ENCODE measurements at places on chromosomes 3 and 15. TPM values are rescaled to one million over a fixed set of nuclear protein-coding genes. Genes with fewer than 3 reads are reported as not detected.

GRCh38 chr3:50630877-50631276, 13.9 kb downstream of the MAPKAPK3 start:
- H3K4me3 ChIP-seq: no peak overlapping the region
- no peak overlapping the region for H3K27ac ChIP-seq
- no peaks in the 10 kb centered on the region for H3K27me3 ChIP-seq
- no peaks in the 10 kb centered on the region for H3K36me3 ChIP-seq
- no peaks in the 10 kb centered on the region for H3K4me1 ChIP-seq

TERC gene
- polyA plus RNA-seq: not detected

GRCh38 chr3:151035072-151035471, 50.4 kb upstream of the MED12L start:
- no peak overlapping the region for H3K27ac ChIP-seq
- no peaks in the 10 kb centered on the region for H3K4me1 ChIP-seq
- no peaks in the 10 kb centered on the region for H3K36me3 ChIP-seq
- H3K4me3 ChIP-seq: no peak overlapping the region
- no peak for DNase-seq
- H3K27me3 ChIP-seq: no peaks in the 10 kb centered on the region

DNA sequence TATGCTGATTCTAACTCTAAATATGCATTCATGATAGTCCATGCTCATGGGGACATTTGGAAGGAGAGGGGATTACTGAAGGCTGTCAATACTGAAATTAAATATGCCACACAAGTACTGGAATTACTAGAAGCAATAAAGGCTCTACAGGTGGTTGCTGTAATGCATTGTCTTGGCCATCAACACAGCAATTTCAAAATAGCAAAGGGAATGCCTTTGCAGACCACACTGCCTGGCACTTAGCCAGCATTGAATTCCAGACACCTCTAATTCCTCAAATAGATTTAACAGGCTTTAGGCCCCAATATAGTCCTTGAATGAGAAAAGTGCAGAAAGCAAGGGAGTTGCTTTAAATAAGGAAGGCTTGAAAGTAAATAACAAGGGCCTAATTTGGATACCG, 115.8 kb upstream of the PLCL2 start:
- DNase-seq: no peak
- no peak overlapping the region for H3K4me3 ChIP-seq
- no peak overlapping the region for H3K27ac ChIP-seq
- no peaks in the 10 kb centered on the region for H3K36me3 ChIP-seq

GRCh38 chr3:122689587-122689986, 8.9 kb downstream of the PARP14 start:
- H3K36me3 ChIP-seq: no peaks in the 10 kb centered on the region
- H3K4me1 ChIP-seq: no peaks in the 10 kb centered on the region
- no peak for DNase-seq
- H3K27me3 ChIP-seq: no peaks in the 10 kb centered on the region
- H3K27ac ChIP-seq: no peak overlapping the region

GRCh38 chr3:57173687-57174086, 8.5 kb upstream of the IL17RD start:
- H3K4me3 ChIP-seq: no peak overlapping the region
- H3K27ac ChIP-seq: no peak overlapping the region
- no peaks in the 10 kb centered on the region for H3K36me3 ChIP-seq
